Amygdala (tissue), 56 donors: ENCODE measurements at places on chromosomes 7 and 10.

GRCh38 chr7:45721686-45722598 is 147.8 kb downstream of the ADCY1 start:
- no peak for DNase-seq

DNA sequence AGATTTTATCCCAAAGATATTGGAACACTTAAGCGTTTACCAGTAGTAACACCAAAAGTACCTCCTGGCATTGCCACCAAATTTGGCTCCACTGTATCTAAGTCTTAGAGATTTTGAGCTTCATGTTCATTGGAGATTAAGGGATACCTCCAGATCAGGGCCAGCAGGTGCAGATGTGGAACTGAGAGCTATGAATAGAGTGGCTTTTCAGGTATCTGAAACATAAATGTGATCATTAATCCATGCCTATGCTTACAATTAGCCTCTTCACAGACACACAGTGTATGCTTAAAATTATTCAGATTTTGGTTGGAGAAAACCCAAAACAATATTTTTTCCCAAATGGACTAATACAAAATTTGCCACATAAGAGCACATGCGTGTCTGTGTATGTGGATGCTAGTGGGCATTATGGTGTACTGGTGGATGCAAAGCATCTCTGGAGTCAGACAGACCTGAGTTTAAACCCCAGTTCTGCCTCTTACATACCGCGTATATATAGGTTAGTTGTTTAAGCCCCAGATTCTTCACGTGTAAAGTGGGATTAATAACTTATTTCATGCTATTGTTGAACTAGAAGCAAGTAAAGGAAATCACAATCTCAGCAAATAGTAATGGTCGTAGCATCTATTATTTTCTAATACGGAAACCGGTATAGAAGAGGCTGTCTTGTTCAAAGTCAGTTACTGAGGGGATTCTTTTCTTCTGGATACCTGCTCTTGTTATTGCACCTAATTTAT is 6.8 kb upstream of the LRRC4 start:
- no peak for DNase-seq

GRCh38 chr10:117670116-117670904 is 127.8 kb downstream of the EMX2 start:
- DNase-seq, result no peak

- DNase-seq, result no peak
Observed at GRCh38 chr10:113199459-113199858, 249.4 kb downstream of the TCF7L2 start.

- no peak for DNase-seq
Observed at GRCh38 chr10:14425034-14425433, 94.3 kb upstream of the FRMD4A start.

DNA sequence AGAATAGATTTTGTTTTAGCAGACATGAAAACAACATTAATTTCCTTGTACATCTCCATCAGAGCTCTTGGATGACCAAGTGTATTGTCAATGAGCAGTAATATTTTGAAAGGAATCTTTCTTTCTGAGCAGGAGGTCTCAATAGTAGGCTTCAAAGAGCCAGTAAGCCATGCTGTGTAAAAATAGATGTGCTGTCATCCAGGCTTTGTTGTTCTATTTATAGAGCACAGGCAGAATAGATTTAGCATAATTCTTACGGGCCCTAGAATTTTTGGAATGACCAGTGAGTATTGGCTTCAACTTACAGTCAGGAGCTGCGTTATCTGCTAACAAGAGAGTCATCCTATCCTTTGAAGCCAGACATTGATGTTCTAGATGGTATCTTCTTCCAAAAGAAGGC is 19.0 kb downstream of the MINPP1 start:
- no peak for DNase-seq

GRCh38 chr10:50394832-50395231 is 143.5 kb upstream of the ASAH2 start:
- no peak for DNase-seq

DNA sequence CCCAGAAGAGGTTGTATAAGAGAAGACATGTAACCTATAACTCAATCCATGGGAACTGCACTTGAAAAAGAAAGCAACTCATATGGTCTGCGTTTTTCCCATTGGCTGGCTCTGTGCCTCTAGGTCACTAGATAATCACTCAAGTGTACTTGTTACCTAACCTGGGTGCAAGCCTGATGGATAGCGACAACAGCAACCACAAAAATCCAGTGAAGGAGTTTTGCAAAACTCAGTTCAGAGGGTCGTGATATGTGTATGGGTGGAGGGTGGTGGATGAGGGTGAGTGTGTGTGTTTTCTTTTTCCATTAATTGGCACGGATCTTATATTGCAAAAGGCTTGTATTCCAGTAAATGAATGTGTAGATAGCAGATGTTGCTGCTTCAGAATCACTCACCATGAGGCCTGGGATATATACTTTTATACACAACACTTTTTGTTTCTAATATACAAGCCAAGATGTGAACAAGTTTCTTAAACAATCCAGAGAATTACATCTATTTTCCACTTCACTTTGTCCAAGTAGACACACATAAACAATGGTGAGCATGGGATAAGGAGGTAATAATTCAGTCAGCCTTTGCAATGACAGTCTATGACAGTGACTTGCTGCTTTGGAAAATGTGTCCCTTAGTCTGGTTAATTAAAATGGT is 286.9 kb upstream of the DKK1 start:
- DNase-seq, result no peak

DNA sequence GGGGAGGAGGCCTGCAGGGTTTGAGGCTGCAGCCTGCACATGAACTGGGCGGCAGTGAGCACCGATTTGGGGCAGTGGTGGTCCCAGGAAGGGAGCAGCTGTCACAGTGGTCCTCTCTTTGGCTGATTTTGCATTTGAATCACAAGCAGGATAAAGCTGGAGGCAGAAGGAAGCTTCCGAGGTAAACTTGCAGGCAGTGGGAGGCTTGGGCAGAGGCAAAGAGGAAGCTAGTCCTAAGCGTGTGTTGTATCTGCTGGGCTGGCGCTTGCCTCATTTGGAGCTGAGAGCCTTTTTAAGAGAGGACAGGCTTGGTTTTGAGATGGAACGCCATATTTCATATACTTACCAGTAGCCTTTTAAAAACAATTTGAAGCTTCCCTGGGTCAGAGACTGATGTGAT is 177.2 kb upstream of the PODXL start:
- no peak for DNase-seq

DNA sequence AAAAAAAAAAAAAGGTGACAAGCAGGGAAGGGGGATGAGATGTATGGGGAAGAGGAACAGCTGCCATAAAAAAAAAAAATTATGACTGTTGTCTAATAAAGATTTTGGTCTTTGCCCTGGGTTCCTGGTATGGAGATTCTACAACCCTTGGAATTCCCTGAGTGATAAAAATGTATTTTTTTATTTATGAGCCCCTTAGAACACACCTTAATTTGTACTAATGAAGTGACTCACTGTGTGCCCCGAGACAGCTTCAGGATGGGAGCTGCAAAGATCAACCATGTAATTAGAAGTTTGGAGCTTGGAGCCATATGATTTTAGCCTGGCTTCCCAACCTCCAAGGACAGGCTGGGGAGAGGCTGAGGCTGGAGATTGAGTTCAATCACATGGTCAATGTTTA is 69.7 kb downstream of the NHLRC2 start:
- DNase-seq, result no peak

GRCh38 chr7:95772298-95772770 is at the start of gene DYNC1I1:
DYNC1I1 (plus strand) TSS chr7:95772554; CDS start chr7:95804730, 32,176 bp downstream.
- peak; percentile 53 for DNase-seq

DNA sequence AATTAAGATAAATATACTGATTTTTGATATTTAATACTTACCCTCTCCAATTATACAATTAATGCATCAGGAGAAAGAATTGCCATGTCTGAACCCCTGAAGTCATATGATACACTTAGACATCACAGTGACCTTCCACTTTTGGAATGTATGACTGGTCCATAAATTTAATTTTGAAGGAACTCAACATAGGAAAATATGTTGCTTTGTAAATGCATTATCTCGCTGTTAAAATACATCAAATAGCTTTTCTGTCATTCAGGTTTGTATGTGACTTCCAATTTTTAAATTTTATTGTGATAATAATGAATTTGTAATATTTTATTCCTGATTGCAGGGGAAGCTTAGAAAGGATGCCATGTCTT is 631.9 kb upstream of the ANKRD30A start:
- DNase-seq, result no peak

- DNase-seq, result no peak
Observed at GRCh38 chr7:85972504-85973141, 671.1 kb upstream of the GRM3 start.

DNA sequence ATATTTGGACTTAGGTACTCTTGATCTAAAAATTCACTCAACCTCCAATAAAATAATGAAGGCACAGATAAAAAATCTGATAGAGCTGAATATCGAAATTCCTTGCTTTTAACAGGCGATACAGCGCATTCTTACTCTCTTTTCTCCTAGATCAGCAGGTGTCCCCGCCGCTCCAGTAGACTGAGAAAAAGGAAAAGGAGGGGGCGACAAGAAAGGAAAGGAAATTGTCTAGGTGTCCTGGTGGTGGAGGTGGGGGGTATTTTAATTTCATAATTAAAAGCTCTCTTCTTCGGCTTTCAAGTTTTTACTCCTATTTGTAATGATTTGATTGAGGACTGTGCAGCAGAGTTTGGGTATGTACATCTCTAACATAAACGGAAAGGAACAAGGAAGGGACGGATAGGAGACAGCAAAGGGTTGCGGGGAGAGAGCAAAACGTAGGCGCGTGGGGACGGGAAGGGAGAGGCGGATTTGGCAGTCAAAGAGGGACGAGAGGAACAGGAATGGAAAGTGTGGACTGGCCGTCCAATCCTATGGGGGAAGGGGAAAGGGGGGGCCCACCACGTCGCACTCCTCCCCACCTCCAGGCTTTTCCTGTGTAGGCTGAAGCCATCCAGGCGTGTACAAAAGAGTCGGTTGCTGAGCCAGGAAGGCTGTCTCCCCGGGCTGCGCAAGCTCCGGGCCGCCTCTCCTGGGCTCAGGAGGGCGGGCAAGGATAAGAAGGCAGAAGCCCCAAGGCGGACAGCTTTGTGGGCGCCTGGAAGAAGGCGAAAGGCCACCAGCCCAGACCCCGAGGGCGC is 875 bp upstream of the HECTD2 start:
- peak; percentile 66 for DNase-seq

GRCh38 chr7:139744768-139745677 is 32.8 kb downstream of the HIPK2 start:
- no peak for DNase-seq

DNA sequence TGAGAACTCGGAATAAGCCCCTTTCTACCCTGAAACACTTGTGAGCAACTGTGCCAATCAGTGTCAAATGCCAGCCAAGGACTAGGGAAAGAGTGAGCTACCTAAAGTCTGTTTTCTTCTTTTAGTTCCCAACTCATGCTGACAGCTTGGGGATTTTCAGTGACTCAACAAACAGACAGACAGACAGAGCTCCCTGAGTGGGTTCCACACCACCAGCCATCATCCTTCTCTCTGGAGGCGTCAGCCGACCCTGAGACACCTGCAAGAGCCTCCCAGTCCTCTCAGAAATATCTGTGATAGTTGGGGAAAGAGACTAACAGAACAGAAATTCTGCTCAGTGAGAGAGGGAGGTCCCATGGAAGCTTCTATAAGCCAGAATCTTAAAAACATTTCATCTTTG is 49.5 kb downstream of the GATA3 start:
- no peak for DNase-seq

DNA sequence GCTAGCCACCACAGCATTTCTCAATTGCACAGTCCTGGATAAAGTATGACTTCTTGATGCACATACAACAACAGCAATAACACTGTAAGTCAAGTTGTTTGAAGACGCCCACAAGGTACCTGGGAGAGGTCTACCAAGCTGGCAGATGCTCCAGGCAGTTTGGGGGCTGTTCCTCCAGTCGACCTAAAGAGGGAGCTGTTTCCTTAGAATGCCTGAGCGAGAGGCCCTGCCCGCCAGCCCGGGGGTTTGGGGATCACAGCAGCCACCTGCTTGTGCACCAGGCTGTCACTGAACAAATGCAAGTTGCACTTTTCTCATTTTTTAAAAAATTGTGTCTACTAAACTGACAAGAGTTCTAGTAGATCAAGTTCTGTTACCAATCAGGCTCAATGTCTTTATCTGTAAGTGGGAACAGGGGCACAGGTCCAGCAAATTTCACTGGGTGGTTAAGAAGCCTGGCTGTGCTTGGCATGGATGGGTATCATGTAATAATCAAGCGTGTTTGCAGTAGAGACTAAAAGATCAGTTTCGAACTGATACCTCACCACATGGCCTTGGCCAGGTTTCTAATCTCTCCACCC is 193.8 kb upstream of the ADO start:
- no peak for DNase-seq

- no peak for DNase-seq
Observed at GRCh38 chr10:75652146-75652740, 220.8 kb downstream of the LRMDA start.

DNA sequence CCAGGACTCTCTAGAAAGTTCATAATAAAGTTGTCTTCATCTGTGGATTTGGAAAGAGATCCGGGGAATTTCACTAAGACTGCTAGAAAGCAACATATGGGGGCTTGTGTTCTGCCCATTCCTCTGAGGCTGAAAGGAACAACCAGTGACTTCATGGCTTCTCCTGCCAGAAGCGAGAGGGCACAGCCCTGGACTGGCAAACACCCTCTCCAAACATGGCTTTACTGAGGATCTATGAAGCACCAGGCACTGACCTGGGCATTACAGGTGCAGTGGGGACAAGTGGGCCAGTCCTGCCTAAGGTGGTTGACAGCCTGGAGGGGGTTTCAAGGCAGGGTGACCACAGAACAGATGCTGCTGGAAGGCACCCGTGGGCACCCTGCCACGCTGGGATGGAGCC is 185.8 kb upstream of the GPR26 start:
- DNase-seq, result no peak

DNA sequence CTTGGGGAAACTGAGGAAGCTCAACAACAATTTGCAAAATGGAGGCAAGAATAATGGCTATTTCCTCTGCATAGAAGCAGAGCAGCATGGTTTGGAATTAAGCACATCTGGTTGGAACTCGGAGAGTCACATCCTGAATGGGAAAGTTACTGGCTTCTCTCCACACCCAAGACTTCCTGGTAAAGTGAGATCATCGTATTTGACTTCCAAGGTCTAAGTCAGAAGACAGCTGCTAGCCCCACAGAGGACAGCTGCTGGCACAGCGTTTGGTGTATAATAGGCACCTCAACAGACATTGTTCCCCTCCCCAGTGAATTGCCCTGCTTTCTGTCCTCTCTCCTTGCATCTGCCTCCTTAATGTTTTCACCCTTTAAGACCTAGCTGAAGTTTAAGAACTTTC is 37.0 kb upstream of the NRF1 start:
- DNase-seq, result no peak

GRCh38 chr10:5833814-5834213 is 20.6 kb upstream of the GDI2 start:
- no peak for DNase-seq

DNA sequence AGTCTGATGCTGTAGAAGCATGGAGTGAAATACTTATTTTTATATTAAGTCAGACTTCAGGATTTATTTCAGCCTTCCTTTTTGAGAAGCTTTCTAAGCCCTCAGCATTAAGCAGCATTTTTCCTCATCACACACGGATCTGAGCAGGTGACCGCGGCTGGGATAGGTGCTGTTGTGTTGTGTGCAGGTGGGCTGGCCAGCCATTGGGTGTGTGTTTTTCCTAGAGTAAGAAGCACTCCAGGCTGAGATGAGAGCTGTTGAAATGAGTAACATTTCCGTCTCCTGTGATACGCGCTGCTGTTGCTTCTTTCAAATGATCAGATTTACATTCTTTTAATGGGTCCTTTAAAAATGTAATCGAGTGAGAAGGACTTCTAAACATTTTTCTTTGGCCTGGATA is 63.9 kb downstream of the INSYN2A start:
- no peak for DNase-seq
